Natural killer cell treated with Interleukin-12 subunit alpha and Interleukin-12 subunit beta and Interleukin-15 and Interleukin-18, amount 100 ng/mL, for 72 hours (primary cell): ENCODE measurements at places on chromosomes 1 and 21. TPM values are rescaled to one million over a fixed set of nuclear protein-coding genes. Genes with fewer than 3 reads are reported as not detected.

Gene SLC44A5
- total RNA-seq, result 0.14 TPM

Gene LCE7A
- not detected for total RNA-seq

Gene DNAJB4
- total RNA-seq, result 8.9 TPM

Gene C1orf226
- total RNA-seq, result not detected

Gene MYBPH
- total RNA-seq, result not detected

Gene RSBN1
- 18.7 TPM for total RNA-seq

Gene DNM3
- 1.5 TPM for total RNA-seq

Gene CFHR4
- not detected for total RNA-seq

Gene TMEM51
- total RNA-seq, result not detected

Gene LEFTY1
- total RNA-seq, result not detected

Gene SLAMF8
- 2.1 TPM for total RNA-seq

Gene GPR37L1
- not detected for total RNA-seq

Gene FCMR
- total RNA-seq, result 6.8 TPM

Gene LIPI
- total RNA-seq, result not detected

Gene PM20D1
- total RNA-seq, result not detected

Gene UBAP2L
- total RNA-seq, result 183 TPM

Gene SLC5A9
- total RNA-seq, result not detected

Gene LCE1B
- total RNA-seq, result not detected

Gene ATP5PB
- total RNA-seq, result 188 TPM

Gene HORMAD1
- total RNA-seq, result 0.64 TPM

Gene S100B
- total RNA-seq, result not detected

Gene EPHA10
- total RNA-seq, result not detected

Gene OR2T29
- total RNA-seq, result not detected

Gene CELA2A
- not detected for total RNA-seq

Gene RIIAD1
- not detected for total RNA-seq

Gene GORAB
- 13.3 TPM for total RNA-seq

Gene GSTM1
- 43.1 TPM for total RNA-seq

Gene ALPL
- total RNA-seq, result not detected

Gene MAEL
- not detected for total RNA-seq

Gene OPRD1
- total RNA-seq, result not detected

Gene FLAD1
- 53.1 TPM for total RNA-seq

Gene CLCA4
- not detected for total RNA-seq

Gene ZNF695
- total RNA-seq, result 1.2 TPM

Gene FNDC5
- not detected for total RNA-seq

Gene MLLT11
- total RNA-seq, result 8.5 TPM

Gene A3GALT2
- total RNA-seq, result not detected

Gene VWA5B1
- total RNA-seq, result not detected

Gene HIPK1
- 110 TPM for total RNA-seq

Gene KCNAB2
- total RNA-seq, result 157 TPM

Gene HENMT1
- 27.5 TPM for total RNA-seq

Gene SPSB1
- total RNA-seq, result 1.4 TPM

Gene RPE65
- total RNA-seq, result not detected

Gene INSRR
- 0.14 TPM for total RNA-seq

Gene ZNF683
- total RNA-seq, result not detected
